ENCODE measurements at places on chromosomes 5 and 9. TPM values are rescaled to one million over a fixed set of nuclear protein-coding genes. Genes with fewer than 3 reads are reported as not detected.

Gene NMUR2
- 20.6 TPM for total RNA-seq

Gene IL5
- not detected for total RNA-seq

Gene SHOC1
- total RNA-seq = not detected

Gene RFK
- 23.6 TPM for total RNA-seq

GRCh38 chr5:893137-893506 lies 438 bp downstream of the TRIP13 start:
- no peak for DNase-seq

DNA sequence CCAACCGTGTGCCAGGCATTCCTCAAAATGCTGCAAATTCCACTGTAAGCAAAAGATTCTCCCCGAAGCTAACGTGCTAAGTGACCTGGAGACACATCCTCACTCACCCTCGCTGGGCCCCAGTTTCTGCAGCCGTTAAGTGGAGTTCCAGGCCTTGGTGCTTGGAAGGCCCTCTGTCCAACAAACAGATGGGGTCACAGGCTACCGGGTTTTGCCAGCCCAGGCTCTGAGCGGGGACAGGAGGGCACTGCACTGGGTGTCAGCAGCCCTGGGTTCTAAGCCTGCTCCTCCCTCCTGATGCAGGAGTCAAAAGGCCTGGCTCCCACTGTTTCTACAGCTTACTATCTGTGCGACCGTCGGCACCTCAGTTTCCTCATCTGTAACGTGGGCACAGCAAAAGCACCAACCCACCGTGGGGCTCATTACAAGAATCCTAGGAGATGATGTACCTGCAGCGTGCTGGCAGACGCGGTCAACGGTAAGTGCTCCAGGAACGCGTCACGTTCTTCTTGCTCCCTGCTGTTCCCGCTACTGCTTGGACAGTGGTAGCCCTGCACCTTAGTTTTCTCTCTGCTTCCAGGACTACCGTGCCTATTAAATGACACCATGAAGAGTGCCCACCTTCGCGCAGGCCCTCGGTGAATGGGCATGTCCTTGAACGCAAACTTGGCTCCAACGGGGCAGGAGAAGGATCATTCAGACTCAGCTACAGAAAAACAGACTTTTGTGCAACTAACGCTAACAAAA lies 84.8 kb downstream of the ADAMTS2 start:
- DNase-seq = no peak

- no peak for DNase-seq
These were observed 54.7 kb downstream of the DPYSL3 start for GRCh38 chr5:147454996-147455677.

GRCh38 chr5:82374637-82375036 lies 96.5 kb upstream of the RPS23 start:
- no peak for DNase-seq

DNA sequence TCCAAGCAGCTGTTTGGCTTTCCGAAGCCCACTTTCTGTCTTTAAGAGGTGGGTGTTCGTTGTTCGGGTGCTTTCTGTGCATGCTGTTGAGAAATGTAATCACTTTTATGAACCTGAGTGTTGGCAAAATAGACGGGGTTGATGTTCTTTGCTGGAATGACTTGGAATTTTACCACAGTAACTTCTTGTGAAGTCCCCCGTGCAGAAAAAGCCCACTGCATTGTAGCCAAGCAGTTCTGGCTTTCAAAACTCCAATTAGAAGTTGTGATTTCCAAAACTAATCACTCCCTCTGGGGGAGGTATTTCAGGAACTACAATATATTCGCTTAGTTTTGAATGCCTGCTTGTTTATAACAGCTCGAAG lies 111.1 kb downstream of the PAM start:
- peak; percentile 61 for DNase-seq
